ENCODE measurements at places on chromosomes 2 and 18.

DNA sequence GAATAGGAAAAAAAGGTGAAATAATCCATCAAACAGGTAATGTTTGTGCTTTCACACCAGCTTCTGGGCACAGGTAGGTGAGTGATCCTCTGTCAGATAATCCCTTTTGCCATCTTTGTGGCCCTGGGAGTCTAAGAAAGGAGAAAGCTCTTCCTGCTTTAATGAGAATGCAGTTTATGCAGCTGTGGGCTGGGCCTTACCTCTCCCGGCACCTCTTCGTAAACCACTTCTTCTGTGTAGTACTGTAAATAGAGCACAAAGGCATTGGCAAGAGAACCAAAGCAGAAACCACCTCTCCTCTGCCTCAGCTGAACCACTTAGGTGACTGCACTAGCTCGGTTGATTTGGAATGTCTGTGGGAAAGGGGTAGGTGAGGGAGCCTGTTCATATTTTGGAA lies 4.9 kb downstream of the NEB start:
- no peak for DNase-seq

GRCh38 chr2:12844511-12844910 lies 127.8 kb downstream of the TRIB2 start:
- no peak for DNase-seq

DNA sequence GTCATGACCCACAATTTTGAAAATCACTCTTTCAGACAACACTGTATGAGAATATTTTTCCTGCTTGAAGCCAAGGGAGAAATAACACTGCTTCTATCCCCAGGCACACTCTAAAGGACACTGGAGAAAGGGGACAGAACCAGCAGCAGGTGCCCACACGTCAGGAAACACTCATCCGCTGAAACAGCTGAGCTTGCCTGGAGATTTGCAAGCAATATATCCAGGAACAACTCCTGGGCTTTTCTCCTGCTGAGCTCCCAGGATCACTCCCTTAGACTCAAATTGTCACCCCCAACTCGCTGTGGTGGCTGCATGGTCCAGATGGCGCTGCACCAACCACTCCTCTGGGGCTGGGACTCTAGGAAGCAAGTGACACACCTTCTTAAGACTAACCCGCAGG lies 186.7 kb downstream of the ARL4C start:
- DNase-seq, result no peak

- DNase-seq, result no peak
Measured at GRCh38 chr2:204239411-204240165, 303.0 kb downstream of the ICOS start.

DNA sequence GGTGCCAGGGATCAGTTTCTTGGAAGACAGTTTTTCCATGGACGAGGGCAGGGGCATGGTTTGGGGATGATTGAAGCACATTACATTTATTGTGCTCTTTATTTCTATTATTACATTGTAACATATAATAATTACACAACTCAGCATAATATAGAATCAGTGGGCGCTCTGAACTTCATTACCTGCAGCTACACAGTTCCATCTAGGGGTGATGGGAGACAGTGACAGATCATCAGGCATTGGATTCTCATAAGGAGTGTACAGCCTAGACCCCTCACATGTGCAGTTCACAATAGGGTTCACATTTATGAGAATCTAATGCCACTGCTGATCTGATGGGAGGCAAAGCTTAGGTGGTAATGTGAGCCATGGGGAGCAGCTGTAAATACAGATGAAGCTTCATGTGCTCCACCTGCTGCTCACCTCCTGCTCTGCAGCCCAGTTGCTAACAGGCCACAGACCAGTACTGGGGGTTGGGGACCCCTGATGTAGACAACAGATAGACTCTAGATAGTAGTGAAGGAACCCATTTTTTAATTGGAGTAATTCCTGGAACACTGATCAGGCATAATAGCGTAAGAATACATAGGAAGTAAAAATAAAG lies 41.5 kb upstream of the MC4R start:
- DNase-seq, result no peak

DNA sequence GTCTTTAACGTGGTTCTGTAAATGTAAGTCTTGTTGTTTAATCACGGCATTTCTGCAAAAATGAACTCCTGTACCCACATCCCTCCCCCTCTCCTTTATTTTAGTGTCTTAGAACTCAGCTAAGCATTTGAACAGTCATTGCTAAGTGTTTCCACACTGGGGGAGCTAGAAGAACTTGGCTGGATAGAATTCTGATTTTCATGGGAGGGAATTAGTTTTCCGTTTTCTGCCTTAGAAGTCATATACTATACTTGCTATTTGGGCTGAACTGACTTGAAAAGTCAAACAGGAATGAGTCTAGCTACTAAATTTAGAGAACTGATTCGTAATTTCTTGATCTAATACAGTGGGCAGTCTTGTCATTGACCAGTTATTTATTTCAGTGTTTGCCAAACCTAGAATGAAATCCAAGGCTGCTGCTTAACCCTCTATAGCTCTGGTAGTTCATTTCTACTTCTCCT lies 61.1 kb downstream of the FMNL2 start:
- DNase-seq, result no peak

GRCh38 chr2:228927028-228928010 lies 343.8 kb downstream of the PID1 start:
- no peak for DNase-seq

DNA sequence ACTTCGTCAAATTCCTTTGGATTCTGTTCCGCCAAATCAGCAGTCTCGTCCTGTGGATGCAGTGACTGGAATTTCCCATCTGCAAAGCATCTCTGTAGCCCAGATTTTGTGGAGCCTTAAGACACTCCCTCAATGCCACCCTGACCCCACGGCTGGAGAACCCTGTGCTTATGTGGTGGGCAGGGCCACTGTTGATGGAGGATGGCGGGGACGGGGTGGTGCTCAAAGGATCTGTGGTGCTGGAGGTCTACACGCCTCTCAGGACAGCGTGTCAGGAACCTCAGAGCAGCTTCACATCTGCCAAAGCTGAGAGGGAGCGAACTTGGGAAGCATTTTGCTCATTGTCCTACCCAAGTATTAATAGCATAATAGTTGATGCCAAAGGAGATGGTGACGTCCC lies 200.1 kb downstream of the MGAT5 start:
- no peak for DNase-seq

GRCh38 chr2:120531863-120532600 lies 186.1 kb downstream of the INHBB start:
- no peak for DNase-seq

- DNase-seq, result no peak
Measured at GRCh38 chr2:51000849-51001617, 30.9 kb downstream of the NRXN1 start.

DNA sequence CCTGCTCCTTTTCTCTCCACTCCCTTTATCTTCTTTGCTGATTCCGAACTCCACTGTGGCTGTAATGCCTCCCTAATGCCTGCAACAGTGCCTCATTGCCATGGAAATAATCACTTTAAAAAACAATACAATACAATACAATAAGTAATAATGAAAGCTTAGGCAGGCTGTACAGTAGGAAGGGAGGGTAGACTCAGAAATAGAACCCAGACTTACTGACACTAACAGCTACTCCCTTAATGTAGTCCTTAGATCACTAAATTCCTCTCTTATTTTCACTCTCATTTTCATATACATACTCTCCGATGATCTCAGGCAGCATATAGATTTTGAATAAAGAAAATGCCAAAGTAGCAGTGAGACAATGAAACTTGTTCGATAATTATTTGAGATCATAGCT lies 70.2 kb downstream of the DLGAP1 start:
- DNase-seq, result no peak
